ENCODE measurements at places on chromosomes 12 and 14. TPM values are rescaled to one million over a fixed set of nuclear protein-coding genes. Genes with fewer than 3 reads are reported as not detected.

- no peaks in the 10 kb centered on the region for H3K27me3 ChIP-seq
- peak overlapping the region; percentile 32 for H3K27ac ChIP-seq
- peaks cover 28% of the 10 kb centered on the region for H3K4me1 ChIP-seq
- no peak for DNase-seq
These were observed 37.4 kb downstream of the PHLDA1 start for GRCh38 chr12:75994069-75994740.

DNA sequence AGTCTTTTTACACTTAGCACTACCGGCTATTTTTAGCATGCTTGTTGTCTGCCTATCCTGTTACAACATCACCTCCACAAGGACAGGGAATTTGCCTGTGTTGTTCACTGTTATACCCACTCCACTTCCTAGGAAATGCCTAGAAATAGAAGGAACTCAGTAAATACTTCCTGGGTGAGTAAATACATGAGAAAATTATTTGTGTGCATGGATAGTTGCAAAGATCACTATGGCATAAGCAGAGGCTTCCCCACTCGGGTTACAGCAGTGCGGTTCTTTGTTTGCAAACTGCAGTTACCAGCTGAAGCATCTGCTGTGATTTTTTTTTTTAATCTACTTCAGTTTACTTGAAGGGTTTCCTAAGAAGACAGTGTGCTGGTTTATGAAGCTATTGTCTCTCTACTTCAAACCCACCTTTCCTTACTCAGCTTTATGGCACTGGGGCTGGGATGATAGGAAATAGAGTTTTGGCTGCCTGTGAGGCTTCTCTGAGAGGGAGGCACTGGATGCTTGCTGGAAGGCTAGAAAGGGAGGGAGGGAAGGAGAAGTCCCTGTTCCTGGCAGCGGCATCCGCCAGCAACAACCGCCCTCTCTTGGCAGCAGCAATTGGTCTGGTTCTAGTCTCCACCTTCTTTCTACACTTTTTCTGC is 29.0 kb downstream of the PDE6H start:
- H3K4me1 ChIP-seq = peaks cover 16% of the 10 kb centered on the region
- no peak for DNase-seq
- peaks cover 5% of the 10 kb centered on the region for H3K36me3 ChIP-seq
- H3K27me3 ChIP-seq = peaks cover 48% of the 10 kb centered on the region
- H3K4me3 ChIP-seq = no peak overlapping the region

Gene GLS2
- 7.0 TPM for total RNA-seq

Gene KLHL33
- total RNA-seq = not detected

DNA sequence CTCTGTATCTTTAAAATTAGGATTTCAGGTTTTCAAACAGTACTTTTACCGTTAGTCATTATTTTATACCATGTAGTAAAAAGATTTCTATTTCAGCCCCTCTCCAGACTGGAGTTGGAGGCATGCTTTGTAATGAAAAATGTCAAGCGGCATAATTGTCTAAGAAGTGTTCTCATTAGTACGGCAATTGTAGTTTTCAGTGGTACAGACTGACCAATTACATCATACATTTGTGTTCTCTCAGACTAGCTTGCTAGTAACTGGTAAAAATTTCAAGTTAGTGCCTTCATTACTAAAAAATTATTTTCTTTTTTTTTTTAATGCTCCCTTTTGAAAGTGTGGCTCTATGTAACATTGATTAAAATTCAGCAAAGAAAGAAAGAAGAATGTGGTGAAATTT is 4.5 kb downstream of the USP30 start:
- H3K4me1 ChIP-seq = peaks cover 13% of the 10 kb centered on the region
- DNase-seq = no peak
- H3K36me3 ChIP-seq = no peaks in the 10 kb centered on the region
- no peak overlapping the region for H3K4me3 ChIP-seq

DNA sequence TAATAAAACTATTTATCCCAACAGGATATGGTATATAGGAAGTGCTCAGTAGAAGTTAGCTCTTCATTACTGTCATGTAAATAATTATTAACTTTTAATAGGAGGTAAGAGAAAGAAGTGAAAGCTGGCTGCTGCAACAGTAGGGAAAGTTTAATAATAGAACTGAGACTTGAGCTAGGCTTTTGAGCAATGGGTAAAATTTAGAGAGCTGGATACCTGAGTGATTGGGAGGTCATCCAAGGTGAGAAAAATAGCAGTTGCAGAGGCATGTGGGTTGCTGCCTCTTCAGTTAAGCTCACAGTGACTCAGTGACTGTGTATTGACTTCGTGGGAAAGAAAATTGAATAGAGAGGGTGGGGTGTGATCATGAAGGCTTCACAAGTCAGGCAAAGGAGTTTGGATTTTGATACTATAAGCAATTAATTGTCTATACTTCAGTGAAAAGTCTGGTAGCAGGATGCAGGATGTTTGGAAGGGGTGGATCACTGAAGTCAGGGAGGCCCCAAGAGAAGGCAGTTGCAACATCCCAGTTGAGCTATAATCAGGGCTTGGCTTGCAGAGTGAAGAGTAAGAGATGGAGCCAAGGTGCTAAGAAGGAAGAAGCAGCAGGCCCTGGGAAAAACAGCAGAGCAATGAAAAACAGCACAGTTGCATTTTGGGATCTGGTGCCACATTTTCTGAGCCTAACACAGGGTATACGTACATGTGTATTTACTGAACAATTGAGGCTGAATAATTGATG is 172.0 kb upstream of the FRMD6 start:
- DNase-seq = no peak
- no peaks in the 10 kb centered on the region for H3K27me3 ChIP-seq
- H3K36me3 ChIP-seq = no peaks in the 10 kb centered on the region

- DNase-seq = no peak
- H3K36me3 ChIP-seq = peaks cover 7% of the 10 kb centered on the region
- H3K27ac ChIP-seq = no peak overlapping the region
- H3K4me1 ChIP-seq = no peaks in the 10 kb centered on the region
These were observed 6.5 kb downstream of the DDX51 start for GRCh38 chr12:132137483-132138125.

Gene OTX2
- 0.22 TPM for total RNA-seq

Gene GALC
- 18.5 TPM for total RNA-seq

GRCh38 chr12:102735104-102735503 is 181.9 kb downstream of the PAH start:
- H3K4me3 ChIP-seq = no peak overlapping the region
- no peak overlapping the region for H3K27ac ChIP-seq
- H3K4me1 ChIP-seq = no peaks in the 10 kb centered on the region

DNA sequence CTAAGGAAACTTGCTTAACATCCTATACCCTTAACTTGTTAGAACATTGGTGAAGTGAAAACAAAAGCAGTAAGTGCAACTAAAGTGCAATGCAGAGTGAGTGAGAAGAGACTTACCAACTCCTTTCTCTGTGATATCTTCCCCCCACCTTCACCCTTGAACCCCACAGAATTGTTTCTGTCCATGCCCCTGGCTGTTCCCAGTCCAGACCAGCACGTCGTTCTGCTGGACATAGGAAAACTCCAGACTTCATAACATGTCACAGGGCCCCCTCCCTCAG is 91.9 kb downstream of the DAD1 start:
- H3K4me3 ChIP-seq = no peak overlapping the region
- H3K36me3 ChIP-seq = no peaks in the 10 kb centered on the region
- peaks cover 20% of the 10 kb centered on the region for H3K27me3 ChIP-seq
- H3K4me1 ChIP-seq = peaks cover 16% of the 10 kb centered on the region
- no peak overlapping the region for H3K27ac ChIP-seq

Gene B3GNT4
- total RNA-seq = 0.86 TPM

GRCh38 chr14:27410981-27411380 is 813.1 kb upstream of the NOVA1 start:
- peaks cover 3% of the 10 kb centered on the region for H3K4me1 ChIP-seq
- DNase-seq = no peak
- no peaks in the 10 kb centered on the region for H3K27me3 ChIP-seq
- H3K36me3 ChIP-seq = no peaks in the 10 kb centered on the region

GRCh38 chr14:90274808-90275457 is 18.6 kb downstream of the PSMC1 start:
- H3K27ac ChIP-seq = no peak overlapping the region
- no peaks in the 10 kb centered on the region for H3K4me1 ChIP-seq
- H3K27me3 ChIP-seq = no peaks in the 10 kb centered on the region
- H3K36me3 ChIP-seq = peaks cover 13% of the 10 kb centered on the region
- H3K4me3 ChIP-seq = no peak overlapping the region

DNA sequence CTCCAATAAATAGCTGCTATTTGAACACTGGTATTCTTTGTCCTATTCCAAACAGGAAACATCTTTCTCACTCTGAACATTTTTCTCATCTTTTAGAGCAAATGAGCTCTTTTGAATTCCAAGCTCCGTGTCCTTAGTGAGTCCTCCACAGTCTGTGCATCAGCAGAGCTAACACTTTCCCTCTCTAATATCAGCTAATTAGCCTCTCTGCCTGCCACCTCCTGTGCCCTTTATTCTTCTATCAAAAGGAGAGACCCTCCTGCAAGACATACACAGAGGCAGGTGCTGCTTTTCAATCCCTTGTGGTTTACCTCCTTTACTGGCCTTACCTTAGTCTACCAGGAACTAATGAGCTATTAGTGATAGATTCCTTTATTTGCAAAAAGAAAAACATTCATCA is 178.5 kb downstream of the SLC35F4 start:
- H3K27ac ChIP-seq = no peak overlapping the region
- no peaks in the 10 kb centered on the region for H3K4me1 ChIP-seq
- no peak overlapping the region for H3K4me3 ChIP-seq
- no peaks in the 10 kb centered on the region for H3K36me3 ChIP-seq
- peaks cover 7% of the 10 kb centered on the region for H3K27me3 ChIP-seq

DNA sequence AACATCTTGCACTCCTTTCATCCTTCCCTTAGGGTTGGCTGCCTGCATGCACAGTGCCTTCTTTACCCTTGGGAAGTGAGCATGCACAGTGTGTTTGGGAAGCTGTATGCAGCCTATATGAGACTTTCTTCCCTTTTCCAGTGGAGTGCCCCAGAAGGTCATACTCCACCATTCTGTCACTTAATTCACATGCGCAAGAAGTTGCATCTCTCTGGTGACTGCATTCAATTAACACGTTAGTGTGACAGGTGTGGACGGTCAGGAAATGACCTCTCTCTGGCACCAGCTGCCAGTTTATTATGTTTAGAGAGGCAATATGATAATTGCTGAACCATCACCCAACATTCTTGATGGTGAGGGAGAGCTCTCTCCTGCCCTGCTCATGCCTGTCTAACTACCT is 770.0 kb downstream of the FLRT2 start:
- H3K4me1 ChIP-seq = peaks cover 8% of the 10 kb centered on the region
- H3K36me3 ChIP-seq = no peaks in the 10 kb centered on the region
- no peak for DNase-seq
- no peak overlapping the region for H3K4me3 ChIP-seq
- no peaks in the 10 kb centered on the region for H3K27me3 ChIP-seq

GRCh38 chr12:85632390-85632789 is 203.8 kb downstream of the RASSF9 start:
- H3K4me1 ChIP-seq = peaks cover 4% of the 10 kb centered on the region
- H3K27ac ChIP-seq = peak overlapping the region; percentile 43
- no peaks in the 10 kb centered on the region for H3K36me3 ChIP-seq
- no peak for DNase-seq

Gene KRT6A
- 41.6 TPM for total RNA-seq

DNA sequence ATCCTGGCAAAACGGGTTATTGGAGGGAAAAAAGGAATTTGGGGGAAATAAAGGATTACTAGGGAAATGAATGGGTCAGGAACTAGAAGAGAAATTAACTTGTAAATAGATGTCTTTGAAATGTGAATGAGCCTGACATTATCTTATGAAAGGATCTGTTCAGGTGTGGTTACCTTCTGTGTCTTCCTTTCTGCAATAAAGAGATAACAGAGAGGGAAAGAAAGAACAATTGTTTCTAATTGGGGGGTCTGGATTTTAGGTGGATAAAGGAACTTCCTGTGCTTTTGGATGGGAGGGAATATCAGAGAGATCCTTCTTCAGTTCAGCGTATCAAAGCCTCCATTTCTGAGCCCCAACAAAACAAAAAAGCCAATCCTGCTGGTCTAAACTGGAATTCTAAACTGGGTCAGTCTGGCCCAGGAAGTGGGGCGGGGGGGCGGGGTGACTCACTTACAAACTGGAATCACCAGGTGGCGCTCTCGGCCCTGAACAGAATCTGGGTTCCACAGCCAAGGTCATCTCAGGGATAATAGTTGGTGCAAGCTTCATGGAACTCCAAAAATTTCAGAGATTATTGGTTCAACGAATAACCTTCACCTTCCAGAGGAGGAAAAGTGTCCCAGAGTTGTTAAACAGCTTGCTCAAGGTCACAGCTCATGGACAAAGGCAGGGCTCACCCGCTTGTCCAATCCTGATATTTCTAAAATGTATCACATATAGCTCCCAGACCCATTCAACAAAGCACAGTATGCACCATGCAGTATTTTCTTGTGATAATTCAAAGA is 15.2 kb upstream of the PEBP1 start:
- H3K27ac ChIP-seq = peak overlapping the region; percentile 84
- no peaks in the 10 kb centered on the region for H3K27me3 ChIP-seq
- H3K36me3 ChIP-seq = peaks cover 5% of the 10 kb centered on the region
- H3K4me3 ChIP-seq = peak overlapping the region; percentile 37
- no peak for DNase-seq

DNA sequence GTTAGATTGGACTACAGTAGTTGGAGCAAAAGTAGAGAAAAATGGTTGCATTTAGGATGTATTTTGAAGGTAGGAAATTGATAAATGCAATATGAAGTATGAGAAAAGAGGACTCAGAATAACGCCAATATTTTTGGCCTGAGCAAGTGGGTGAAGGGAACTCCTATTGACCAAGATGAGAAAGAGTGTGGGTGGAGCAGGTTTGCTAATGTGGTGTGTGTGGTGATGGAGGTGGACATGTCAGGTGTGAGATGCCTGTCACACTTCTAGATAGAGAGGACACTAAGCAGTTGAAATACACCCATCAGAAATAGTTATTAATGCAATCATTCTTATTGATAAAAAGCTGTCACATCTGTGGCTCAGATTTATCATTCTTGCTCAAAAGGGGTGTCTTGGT is 7.3 kb downstream of the GUCY2C start:
- no peak overlapping the region for H3K27ac ChIP-seq
- no peak for DNase-seq
- H3K4me3 ChIP-seq = no peak overlapping the region
- H3K4me1 ChIP-seq = no peaks in the 10 kb centered on the region
- H3K27me3 ChIP-seq = peaks cover 5% of the 10 kb centered on the region

- peaks cover 55% of the 10 kb centered on the region for H3K27me3 ChIP-seq
- H3K27ac ChIP-seq = no peak overlapping the region
- H3K4me3 ChIP-seq = no peak overlapping the region
- no peaks in the 10 kb centered on the region for H3K36me3 ChIP-seq
These were observed 5.6 kb downstream of the CLEC14A start for GRCh38 chr14:38250331-38250730.

Gene ARHGEF40
- total RNA-seq = 10.9 TPM

Measured in type B pancreatic cell (in vitro differentiated cells).